Putamen (tissue), 1 donor: ENCODE measurements at places on chromosomes 5 and 9.

- DNase-seq: no peak
Observed at GRCh38 chr5:52504584-52505240, 283.0 kb upstream of the ITGA1 start.

DNA sequence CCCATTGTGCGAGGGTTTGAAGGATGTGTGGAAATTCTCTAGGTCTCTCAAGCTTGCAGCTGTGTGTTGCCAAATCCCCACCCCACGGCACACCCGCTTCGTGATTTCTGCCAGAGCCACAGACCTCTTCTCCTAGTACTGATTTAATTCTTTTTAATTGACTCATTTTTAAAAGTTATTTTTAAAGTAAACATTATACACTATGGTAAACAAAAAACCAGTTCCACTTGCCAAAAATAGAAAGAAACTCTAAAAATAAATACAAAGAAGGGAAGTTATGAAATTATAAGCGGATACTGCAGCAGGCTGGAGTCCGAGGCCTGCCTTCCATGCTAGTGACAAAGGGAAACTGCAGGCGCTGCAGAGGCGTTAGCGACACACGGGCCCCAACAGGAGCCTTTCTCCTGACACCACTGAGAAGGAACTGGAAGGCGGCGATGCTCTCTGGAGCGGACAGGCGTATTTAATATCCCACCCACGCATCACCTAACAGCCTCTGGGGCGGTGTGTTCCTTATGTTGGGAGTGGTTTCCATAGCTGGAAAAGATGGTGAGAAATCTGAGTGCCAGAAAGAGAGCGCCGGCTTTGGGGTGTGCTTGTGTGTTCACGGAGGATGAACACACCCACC is 122.5 kb downstream of the COL23A1 start:
- DNase-seq: no peak

GRCh38 chr5:176183321-176184074 is 54.7 kb upstream of the SIMC1 start:
- no peak for DNase-seq

DNA sequence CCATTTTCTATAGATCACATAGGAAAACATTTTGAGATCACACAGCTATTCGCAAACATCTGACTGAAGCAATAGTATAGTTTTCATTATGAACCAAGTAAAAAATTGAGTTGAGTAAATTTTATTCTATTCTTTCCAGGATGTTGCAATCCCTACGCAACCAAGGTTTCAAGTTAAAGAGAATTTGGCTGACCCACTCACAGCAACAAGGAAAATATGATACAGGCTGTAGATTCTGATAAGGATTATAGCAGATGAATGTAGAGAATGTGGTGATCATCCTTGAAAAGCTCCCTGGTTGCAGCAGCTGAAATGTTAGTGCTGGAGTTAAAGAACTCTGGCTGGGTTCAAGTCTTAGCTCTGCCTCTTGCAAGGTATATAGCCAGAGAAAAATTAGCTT is 4.7 kb downstream of the ABCA1 start:
- no peak for DNase-seq
